HEK293T (cell line): ENCODE measurements at places on chromosomes 12 and 14.

DNA sequence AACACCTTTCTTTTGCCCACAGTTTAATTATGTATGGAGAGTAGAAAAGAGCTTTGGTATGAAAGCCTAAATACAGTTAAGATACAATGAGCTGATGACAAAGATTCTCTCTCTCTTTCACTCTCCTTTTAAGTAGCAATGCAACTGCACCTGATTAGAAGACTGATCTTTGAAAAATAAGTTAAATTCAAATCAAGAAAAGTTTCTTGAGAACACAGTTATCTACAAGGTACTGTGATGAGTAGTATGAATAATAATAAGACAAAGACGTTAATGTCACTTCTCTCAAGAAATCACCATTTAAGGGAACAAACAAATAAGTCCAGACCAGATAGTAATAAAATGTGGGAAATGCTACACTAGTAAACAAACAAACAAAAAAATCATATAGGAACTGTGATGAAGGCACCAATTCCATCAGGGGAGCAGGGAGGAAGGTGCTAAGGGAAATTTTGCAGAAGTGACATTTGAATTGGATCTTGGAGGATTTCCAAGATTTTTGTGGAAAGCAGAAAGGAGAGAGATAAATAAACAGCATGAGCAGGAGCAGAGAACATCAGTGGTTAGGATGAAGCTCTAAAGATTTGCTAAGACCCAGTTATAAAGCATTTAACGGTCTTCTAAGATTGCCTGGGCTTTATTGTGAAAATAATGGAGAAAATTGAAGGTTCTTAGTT lies 65.2 kb upstream of the STK38L start:
- no peak for DNase-seq

DNA sequence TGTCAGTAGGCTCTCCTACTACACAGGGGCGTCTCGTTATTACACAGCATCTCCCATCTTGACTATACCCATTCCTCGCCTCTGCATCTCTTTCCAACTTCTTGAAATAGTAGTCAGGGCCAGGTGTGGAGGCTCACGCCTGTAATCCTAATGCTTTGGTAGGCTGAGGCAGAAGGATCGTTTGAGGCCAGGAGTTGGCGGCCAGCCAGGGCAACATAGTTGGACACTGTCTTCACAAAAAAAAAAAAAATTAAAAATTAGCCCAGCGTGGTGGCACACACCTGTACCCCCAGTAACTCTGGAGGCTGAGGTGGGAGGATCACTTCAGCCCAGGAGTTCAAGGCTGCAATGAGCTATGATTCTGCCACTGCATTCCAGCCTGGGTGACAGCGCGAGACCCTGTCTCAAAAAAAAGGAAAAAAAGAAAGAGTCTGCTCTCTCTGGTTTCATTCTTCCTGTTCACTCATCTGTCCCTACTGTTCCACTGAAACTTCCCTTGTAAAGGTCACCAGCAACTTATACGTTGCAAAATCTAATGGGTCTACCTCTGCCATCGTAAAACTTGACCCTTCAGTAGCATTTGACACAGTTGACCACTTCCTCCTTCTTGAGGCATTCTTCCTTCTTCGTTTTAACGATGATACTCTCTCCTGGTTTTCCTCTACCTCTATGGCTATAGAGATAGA lies 41.0 kb upstream of the PTGR2 start:
- DNase-seq = no peak

GRCh38 chr14:101791919-101792572 lies 30.5 kb downstream of the PPP2R5C start:
- no peak for DNase-seq

- no peak for DNase-seq
Observed at GRCh38 chr14:74946659-74947281, 8.6 kb downstream of the PGF start.

- no peak for DNase-seq
Observed at GRCh38 chr12:127363392-127363791, 903.6 kb upstream of the TMEM132C start.

GRCh38 chr14:78782551-78782950 lies 612.4 kb downstream of the NRXN3 start:
- no peak for DNase-seq

DNA sequence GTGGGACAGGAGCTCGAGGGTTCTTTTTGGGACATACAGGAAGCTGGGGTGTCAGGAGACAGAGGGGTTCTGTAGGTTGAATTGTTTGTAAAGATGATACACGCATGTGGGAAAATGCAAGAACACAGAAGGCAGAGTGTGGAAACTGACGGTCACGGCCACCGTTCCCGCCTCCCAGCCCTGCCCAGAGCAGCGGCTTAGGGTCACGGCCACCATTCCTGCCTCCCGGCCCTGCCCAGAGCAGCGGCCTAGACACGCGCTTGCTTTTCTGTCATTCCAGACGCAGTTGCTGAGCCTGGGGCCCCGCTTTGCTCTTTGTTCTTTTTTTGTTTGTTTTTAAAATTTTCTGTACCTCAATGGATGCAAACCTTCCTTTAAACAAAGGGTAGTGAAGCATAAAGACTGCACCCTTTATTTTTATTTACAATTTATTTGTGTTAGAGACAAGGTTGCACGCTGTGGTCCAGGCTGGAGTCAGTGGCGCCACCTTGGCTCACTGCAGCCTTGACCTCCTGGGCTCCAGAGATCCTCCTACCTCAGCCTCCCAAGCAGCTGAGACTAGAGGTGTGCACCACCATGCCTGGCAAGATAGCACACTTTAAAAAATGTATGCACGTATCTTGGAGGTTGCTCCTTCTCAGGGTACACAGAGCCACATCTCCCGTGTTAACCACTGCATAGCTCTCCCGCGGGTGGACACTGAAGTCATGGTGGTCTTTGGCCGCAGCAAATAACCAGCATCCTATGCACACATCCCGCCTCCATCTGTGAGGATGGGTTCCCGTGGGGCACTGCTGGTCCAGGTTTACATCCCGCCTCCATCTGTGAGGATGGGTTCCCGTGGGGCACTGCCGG lies 142.3 kb downstream of the ADGRD1 start:
- DNase-seq = no peak

- DNase-seq = no peak
Observed at GRCh38 chr14:35878272-35879150, 52.4 kb downstream of the BRMS1L start.

DNA sequence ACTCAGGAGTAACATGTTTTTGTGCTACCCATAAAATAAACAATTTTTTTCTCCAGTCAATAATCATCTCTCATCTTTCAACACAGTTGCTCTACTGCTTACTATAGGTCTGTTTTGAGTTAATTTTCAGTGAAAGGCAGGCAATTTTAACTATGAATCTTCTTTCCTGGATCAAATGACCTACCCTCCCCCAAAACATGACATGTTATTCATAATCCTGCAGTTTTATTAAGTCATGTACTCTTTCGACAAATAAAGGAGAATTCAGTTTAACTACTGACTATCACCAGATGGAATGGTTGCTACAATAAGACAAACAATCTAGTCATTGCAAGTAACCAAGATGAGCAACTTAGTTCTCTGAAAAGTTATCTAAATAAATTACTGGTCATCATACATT lies 106.0 kb upstream of the FAR2 start:
- no peak for DNase-seq

DNA sequence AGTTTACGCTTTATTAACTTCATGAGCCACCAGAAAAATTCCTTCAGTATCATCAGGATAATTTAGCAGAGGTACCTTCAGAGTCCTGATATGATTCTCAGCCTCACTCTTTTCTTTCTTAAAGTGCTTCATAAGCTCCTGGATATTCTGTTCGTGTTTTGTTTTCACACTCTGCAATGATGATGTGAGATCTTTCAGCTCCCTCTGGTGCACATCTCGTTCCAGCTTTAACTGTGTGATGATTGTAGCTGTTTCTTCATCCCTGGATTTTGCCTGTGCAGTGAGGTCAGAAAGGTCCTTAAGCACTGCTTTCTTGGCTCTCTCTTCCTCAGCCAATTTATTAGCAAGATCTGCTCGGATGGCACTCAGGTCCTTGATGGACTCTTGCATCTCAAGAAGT lies 156.7 kb downstream of the CEP128 start:
- DNase-seq = no peak

GRCh38 chr14:85535991-85536832 lies 6.3 kb downstream of the FLRT2 start:
- no peak for DNase-seq

- no peak for DNase-seq
Observed at GRCh38 chr14:96094211-96094610, 55.0 kb downstream of the C14orf132 start.

GRCh38 chr12:39300799-39301198 lies 142.1 kb downstream of the KIF21A start:
- no peak for DNase-seq

DNA sequence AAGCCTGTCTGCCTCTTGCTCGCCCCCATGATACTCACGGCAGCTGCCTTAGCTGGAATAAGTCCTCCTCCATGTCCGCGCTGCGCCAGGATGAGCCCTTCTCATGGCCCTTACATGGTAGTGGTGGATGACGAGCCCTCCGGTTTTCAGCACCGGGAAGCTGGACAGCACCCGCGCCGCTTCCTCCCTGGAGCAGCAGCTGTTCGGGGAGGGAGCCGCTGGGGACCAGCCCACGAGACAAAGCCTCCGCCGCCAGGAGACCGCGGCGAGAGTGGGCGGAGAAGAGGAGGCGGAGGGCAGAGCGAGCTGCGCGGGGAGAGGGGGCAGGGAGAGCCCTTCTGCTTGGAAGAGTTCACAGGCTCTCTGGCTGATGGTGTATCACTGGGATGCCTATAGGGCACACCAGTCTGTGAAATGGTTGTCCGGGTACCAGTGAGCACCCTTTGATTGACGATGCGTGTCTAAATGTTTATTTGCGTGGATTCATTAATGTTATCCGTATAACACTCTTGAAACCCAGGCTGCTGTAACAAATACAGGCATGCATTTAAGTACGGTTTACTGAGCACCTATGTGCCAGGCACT lies at the start of gene SVOP:
TSS of gene SVOP (minus strand) at position 273 of the 585 bp plus-strand sequence. CDS start at position 73, 200 bp downstream.
- peak; percentile 90 for DNase-seq

- DNase-seq = no peak
Observed at GRCh38 chr14:61337893-61338292, 16.5 kb downstream of the PRKCH start.

DNA sequence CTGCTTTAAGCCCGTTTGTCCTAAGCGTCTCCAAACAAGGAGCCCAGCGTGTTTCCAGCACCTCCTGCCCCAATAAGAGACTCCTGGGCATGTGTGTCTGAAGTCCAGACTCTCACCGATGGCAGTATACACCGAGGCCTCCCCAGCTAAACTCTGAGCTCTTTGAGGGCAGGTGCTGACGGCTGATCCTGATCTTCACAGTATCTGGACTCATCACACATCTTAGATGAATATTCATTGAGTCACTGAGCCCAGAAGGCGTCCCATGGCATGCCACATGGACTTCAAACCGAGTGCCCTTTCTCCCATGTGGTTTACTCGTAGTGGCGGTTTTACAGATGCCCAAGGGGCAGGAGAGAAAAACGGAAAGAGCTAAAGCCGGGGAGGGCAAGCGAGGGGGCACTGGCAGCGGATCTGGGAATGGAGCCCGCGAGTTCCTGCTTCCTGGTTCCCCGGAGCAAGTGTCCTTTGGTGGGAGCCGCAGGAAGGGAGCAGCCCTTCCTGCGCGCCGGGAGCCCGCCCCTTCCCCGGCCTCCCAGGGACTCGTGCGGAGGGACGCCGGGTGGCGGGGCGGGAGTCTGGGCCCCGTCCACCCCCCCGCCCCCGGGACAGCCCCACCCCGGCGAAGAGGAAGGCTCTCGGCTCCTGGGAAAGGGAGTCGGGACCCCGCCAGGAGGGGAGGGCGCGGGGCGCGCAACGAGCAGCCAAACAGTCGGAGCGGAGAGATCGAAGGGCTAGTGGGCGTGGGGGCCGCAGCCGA lies 585 bp upstream of the TEAD4 start:
- DNase-seq = peak; percentile 68

DNA sequence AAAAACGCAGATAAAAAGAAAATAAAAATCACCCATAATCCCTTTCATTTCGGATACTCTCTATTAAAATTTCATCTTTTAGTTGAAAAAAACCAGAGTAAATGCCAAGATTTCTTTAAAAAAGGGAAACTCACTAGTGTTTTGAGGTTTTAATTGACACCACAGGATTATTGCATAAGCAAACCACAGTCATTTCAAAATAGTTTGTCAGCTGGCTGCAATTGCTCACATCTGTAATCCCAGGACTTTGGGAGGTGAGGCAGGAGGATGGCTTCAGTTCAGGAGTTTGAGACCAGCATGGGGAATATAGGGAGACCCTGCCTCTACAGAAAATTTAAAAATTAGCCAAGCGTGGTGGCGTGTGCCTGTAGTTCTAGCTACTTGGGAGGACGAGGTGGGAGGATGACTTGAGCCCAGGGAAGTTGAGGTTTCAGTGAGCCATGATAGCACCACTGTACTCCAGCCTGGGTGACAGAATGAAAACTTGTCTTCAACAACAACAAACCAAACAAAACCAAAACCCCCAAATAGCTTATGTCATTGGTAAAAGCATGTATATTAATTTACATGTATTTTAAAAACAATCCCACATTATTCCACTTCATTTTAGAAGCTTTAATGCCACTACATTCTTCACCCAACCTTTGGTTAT lies 48.8 kb downstream of the SYNE2 start:
- no peak for DNase-seq

DNA sequence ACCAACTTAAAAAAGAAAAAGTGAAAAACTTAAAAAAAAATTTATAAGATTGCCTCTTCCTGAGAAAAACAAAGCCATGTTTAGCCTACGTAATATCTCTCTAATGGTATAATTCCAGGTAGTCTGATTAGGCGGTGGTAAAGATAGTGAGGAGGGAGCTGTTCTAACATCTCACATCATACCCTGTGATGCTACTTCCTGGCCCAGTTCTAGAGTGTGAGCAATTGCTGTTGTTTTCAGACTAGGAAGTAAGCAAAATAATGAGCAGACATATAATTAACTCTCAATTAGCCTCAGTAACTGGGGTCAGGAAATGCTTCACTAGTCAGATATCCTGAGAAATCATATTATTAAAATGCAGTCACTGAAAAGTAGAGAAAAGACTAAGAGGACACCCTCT lies 113.9 kb downstream of the PHLDA1 start:
- no peak for DNase-seq

DNA sequence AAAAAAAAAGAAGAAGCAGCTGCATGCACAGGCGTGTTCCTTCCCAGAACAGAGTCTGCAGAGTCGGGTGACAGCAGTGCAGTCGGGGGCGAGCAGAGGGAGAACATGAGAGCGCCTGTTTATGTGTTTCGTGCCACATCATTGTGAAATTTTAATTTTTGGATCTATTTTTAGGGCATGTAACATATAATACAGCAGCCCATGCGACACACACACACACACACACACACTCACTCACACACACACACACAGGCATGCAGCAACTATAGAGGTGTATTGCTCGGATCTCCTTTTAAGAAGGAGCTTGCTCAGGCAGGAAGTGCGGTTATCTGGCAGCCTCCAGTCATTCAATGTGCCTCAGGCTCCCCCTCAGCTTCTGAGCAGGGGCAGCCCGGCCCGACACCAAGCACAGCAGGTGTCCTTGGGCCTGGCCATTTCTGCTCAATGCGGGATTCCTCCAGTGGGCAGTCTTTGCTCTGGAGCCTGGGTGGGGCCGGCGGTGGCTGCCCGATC lies 71.8 kb downstream of the ZNF664 start:
- no peak for DNase-seq

GRCh38 chr12:692274-692673 lies 29.0 kb upstream of the NINJ2 start:
- DNase-seq = no peak
